ENCODE measurements at places on chromosomes 5 and 9.
A peak's percentile ranks its signal among the peaks of the same experiment; 100 is the strongest.

DNA sequence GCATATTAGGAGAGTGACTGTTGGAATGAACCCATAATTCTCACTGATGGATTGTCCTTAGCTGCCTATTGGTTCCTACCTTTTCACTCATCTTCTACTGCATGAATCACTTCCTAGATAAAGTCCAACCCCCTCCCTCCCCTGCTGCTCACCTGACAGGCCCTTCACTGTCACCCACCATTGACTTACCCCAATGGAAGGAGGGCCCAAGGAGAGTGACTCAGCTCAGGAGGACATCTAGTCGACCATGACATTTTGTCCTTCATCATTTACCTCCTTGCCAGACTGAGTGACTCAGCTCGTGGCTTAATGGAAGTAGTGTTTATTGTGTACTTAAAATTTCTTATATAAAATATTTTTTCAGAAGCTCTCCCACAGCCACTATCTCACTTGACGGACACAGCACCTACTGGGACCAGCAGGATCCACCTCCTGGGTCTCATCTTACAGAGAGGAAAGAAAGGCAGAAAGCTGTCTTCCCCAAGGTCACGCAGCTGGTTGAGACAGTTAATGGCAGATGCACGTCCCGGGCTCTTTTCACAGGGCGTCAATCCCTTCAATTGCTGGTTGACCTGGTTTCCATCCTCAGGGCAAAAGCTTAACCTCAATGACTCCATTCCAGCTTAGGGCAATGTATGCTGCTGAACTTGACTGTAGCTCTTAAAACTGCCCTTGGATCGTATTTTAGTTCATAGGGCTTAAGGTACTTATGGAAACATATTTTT lies 142.3 kb downstream of the MARCHF11 start:
- no peak for DNase-seq

GRCh38 chr9:90642570-90643539 lies at the start of gene DIRAS2:
DIRAS2 (minus strand) TSS chr9:90642824; CDS start chr9:90613827, 28,997 bp downstream.
- peak; percentile 88 for DNase-seq

DNA sequence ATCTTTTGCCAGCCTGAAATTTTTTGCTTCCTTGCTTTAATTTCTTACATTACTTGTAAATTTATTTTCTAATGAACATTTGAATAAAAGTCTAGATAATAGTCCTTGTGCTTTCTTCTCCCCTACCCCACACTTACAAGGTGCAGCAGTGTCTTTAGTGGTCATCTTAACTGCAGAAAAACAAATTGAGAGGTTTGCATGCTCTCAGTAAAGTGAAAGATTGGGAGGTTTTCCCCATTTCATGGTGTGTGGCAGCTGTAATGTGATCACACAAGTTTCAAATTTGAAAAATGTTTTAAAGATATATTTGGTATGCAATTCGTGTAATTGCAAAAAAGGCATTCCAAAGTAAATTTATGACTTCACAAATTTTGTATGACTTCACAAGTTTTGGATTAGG lies 14.7 kb downstream of the APC start:
- DNase-seq: no peak

DNA sequence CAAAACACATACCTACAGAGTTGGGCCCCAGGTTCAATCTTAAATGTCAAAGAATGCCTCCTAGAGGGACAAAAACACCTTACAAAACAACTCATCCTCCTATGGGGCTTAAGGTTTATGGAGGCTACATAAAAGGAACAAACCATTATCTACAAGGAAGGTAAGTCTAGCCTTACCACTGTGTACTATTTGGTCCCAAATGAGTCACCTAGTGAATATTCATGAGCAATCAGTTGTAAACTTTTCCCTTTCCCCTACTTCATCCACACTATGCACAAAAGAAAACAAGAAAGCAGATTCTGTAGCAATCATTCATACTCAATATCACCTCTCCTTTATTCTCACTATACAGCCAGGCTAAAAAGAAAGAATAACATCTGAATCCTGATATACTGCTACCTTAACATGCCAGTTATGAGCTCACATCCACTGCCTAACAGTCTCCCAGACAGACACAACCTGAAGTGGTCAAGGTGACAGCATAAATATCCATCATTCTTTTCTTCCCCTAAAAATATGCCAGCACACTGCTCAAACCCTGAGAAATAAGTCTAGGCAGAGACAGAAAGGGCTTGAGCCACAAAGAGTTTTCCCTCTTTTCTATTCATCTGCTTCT lies 6.2 kb downstream of the OXCT1 start:
- no peak for DNase-seq

DNA sequence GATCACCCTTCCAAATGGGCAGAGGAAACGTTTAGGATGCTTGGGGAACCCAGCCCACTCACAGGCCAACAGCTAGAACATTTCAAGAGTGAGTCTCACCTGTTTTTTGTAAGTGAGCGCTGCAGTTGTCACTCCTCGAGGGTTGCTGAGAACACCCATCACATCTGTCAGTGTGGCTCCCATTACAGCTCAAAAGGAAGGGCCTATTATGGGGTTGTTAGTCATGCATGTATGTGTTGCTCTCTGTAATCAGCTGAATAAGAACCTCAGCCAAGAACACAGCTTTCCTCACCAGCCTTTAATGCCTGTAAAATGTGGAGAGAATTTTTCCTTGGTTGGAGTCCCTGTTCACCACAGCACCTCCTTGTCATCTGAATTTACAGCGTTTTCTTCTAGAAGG lies 196.3 kb upstream of the KLF4 start:
- DNase-seq: no peak

DNA sequence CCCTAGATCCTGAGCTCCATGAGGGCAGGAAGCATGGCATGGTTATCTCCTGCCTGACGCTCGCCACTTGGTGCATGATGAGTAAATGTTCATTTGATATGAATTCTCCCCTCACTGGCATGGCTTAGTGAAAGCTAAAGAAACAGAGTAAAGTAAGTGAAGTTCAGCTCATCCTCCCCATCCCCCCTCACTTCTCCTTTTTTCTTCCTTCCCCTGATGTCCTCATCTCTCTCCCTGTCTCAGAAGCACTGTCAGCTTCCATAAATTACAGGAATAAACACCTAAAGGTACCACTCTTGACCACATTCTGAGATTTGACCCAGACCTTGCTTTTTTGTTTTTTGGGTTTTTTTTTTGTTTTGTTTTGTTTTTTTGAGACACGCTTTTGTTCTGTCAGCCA lies 73.3 kb downstream of the SNX18 start:
- DNase-seq: no peak

- no peak for DNase-seq
Observed at GRCh38 chr5:132223861-132224260, 3.8 kb downstream of the P4HA2 start.

GRCh38 chr5:103582364-103582763 lies 19.8 kb upstream of the NUDT12 start:
- DNase-seq: no peak

DNA sequence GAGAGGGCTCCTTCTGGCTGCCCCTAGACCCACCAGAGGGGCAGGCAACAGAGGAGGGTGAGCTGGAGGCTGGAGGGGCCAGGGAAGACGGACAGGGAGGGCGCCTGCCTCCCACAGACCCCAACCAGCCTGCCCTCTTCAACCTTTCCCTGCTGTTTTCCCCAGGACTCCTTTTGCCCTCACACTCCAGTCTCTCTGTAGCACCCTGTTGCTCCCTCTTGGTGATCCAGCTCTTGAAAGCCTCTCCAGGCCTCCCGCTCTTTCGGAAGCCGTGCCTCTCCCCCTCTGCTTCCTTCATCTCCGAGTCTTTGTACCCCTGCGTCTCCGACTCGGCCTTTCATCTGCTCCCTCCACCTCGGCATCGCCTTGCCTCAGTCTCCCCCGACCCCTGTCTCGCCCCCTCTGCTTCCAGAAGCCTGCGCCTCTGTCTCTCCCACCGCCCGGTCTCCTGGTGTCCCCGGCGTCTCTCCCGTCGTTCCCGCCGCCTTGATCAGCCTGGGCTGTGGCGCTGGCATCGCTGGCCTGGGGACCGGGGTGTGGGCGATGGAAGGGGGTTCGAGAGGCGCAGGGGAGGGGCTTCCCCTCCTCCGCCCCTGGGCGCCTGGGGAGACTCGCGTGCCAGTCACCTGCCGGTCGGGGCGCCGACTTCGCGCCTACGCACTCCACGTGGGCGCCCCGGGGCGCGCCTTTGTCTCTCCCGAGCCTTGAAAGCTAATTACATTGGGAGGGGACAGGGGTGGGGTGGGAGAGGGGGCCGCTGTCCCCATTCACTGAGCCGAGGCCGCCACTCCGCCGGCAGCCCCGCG lies 5.3 kb upstream of the PRDM12 start:
- no peak for DNase-seq

GRCh38 chr9:123914517-123915196 lies 15.3 kb downstream of the DENND1A start:
- no peak for DNase-seq

GRCh38 chr5:58459146-58460001 lies 512 bp downstream of the PLK2 start:
- peak; percentile 32 for DNase-seq

- DNase-seq: no peak
Observed at GRCh38 chr5:76278261-76278789, 124.8 kb upstream of the IQGAP2 start.

DNA sequence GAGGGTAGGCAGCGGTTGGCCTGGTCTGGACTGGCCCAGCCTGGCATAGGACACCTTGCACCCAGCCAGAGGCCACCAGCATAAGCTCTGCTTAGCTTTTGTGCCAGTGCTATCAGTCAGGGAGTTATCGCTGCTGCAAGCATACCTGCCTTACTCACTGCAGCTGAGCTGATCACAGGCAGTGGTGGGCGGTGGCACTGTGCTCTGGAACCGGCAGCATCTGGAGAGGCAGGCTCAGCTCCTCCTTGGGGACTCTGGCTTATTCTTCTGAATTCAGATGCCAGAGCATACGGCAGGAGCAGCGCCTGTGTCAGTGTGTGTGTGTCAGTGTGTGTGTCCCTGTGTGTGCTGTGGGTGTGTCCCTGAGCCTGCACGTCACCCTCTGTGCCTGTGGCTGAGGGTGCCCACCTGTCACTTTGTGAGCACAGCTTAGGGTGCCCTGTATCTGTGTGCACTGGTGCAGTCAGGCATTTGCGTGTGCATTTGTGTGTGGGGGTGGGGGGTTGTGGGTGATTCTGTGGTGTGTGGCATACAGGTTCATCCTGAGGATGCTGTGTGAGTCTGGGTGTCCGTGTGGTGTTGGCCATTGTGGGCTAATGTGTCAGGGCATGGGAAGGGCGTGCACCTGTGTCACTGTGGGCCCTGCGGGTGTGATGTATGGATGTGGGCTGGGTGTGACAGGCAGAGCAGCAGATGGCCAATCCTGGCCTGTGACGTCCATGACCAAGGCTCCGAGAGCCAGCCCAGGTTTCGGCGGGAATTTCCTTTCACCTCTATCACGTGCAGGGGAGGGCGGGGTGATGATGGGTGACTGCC lies 23.5 kb downstream of the LMX1B start:
- peak; percentile 91 for DNase-seq

DNA sequence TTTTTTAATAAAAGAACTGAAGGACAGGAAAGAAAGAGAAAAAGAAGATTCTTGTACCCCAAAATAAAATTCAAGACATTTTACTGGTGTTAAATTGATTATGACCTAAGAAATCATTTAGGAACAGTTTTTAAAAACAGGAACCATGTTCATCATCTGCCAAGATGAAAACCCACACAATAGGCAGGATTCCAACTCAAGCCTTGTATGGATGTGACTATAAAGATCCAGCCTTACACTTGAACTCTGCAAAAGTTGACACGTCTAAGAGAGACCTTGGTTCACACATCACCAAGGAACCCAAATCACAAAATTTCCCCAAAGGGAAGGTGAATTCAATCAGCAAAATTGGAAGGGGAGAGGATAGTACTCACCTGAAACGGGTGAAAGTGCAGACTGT lies 82.6 kb downstream of the SMIM23 start:
- DNase-seq: no peak

- DNase-seq: no peak
Observed at GRCh38 chr5:14216372-14216771, 73.2 kb downstream of the TRIO start.

GRCh38 chr5:176413255-176413565 lies 3.1 kb downstream of the CLTB start:
- DNase-seq: no peak

DNA sequence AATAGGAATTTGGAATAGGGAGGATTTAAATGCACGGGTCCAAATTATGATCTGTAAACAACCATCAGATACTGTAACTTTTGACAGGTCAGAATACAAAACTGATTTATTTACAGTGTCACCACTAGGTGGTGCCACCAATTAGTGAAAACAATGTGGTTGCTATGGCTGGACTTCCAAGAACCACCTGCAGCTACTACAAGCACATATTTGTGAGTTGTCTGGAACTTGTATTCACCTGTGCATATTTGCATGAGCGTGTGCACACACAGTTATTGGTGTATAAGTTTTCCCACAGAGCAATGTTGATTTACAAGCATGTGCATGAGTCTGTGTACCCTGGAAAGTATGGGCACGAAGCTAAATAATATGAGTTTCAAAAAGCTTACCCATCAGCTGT lies 3.0 kb upstream of the HRCT1 start:
- DNase-seq: no peak

DNA sequence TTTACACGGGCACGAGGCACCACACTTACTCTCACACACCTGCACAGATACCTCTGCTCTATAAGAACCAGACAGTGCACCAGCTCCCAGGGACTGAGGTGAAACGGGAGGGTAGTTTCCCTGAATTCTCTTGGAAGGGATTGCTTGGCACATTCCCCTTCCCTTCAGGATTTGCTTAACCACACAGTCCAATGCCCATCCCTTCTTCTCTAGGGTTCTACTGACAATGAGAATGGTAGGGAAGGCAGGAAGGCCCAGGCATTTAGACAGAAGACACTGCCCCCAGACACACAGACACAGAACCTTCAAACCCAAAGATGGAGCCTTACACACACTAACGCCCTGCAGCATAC lies 704 bp upstream of the LHX6 start:
- DNase-seq: no peak

GRCh38 chr9:79149585-79149984 lies 422.2 kb upstream of the TLE4 start:
- no peak for DNase-seq

All from head of caudate nucleus (tissue), 42 donors.